Kidney glomerular epithelial cell (primary cell): ENCODE measurements at places on chromosomes 4 and X.
A peak's percentile ranks its signal among the peaks of the same experiment; 100 is the strongest.

- DNase-seq: no peak
Measured at GRCh38 chr4:8552024-8552423, 28.2 kb upstream of the GPR78 start.

DNA sequence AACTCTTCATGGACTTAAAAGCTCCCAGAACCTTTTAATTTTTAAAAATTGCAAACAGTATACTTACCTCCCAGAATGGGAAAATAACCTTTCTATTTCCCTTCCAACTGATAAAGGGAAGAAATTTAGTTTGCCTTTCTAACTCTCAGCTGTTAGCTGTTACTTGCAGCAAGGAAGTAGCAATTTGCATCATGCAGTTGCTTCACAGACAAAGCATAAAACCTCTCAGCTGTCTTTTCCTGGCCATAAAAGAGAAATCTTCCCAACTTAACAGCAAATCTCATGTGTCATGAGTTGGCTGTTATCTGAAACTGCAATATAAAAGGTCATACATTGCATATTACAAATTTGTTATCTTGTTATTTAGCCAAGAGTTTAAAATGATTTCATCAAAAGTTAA is 18.4 kb downstream of the C4orf17 start:
- DNase-seq: no peak

DNA sequence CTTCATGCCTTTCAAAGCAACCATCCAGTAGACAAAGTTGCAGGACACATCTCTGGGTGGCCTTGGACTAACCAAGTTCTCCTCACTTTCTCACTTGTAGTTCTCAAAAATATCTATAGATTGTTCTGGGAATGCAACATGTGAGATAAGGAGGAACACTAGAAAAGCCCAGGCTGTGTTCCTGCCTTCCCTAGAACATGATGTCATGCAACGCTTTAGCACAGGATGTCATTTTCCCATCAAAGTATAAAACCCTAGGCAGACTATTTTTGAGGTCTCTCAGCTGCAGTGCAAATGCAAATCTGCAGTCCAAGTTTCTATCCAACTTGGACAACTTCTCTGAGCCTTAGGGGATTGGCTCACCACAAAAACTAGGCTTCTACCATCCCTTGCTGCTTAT is 78.8 kb upstream of the PCDH7 start:
- no peak for DNase-seq

DNA sequence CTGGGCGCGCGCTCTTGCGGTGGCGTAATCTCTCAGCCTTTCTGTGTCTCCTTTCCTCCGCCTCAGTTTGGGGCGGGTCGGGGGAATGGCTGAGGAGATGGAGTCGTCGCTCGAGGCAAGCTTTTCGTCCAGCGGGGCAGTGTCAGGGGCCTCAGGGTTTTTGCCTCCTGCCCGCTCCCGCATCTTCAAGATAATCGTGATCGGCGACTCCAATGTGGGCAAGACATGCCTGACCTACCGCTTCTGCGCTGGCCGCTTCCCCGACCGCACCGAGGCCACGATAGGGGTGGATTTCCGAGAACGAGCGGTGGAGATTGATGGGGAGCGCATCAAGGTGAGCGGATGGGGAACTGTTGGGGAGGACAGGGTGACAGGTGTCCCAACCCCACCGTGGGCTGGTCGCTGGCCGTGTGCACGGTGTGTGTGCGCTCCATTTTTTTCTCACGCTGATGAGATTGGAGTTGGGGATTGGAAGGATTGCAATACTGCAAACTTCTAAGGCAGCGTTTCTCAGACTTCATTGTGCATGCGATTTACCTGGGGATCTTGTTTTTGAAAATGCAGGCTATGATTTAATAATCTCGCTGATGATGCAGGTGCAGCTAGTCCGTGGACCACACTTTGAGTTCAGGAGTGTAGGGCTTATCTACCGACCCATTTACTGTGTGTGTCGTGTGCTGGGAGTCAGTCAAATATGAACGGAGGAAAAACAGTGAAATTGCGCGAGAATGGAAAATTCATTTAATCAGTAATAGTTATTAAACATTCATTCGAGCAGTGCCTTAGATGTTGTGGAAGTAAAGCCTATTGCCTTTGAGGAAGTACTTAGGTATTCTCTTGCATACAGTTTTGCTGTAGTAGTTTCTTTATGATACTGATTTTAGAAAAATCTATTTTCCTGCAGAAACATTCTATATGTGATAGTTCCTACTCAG is at the start of gene RAB33B:
TSS of gene RAB33B (plus strand) at position 11 of the 935 bp plus-strand sequence. CDS start at position 86, 75 bp downstream.
- no peak for DNase-seq

DNA sequence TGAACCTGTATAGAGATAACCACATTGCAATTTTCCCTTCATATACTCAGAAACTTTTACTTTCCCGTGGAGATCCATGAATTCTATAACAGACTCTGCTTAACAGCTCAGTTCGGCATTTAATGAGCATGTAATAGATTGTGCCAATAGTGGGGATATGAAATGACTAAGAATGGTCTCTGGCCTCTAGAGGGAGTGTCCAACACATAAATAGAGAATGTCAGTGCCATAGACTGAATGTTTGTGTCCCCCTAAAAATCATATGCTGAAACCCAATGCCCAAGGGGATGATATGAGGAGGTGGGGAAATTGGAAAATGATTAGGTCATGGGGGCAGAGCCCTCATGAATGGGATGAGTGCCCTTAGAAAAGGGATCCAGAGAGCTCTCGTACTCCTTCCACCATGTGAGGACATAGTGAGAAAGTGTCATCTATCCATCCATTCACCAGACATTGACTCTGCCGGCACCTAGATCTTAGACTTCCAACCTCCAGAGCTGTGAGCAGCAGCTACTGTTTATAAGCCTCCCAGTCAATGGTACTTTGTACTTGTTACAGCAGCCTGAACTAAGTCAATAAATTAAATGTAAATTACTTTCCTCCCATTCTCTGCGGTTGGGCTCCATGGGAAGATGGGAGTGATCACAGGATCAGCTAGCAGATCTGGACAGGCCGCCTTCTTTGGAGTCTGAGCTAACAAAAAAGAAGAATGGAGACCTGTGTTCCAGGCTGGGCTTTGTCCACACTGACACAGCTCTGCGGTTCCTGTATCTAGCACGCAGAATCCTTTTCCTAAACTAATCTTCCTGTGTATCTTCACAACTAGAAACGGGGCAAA is 28.1 kb upstream of the HPSE start:
- peak; percentile 18 for DNase-seq
